Aortic smooth muscle cell (primary cell): ENCODE measurements at places on chromosomes 4 and X. TPM values are rescaled to one million over a fixed set of nuclear protein-coding genes. Genes with fewer than 3 reads are reported as not detected.

Gene ABCG2
- 1.7 and 1.8 TPM in 2 replicates for total RNA-seq

Gene UGT2B17
- not detected in 2 replicates for total RNA-seq

Gene GATA1
- not detected in 2 replicates for total RNA-seq

Gene MAP9
- 22.1 and 22.3 TPM in 2 replicates for total RNA-seq

Gene GABRQ
- not detected in 2 replicates for total RNA-seq

Gene AFP
- 0.19 and 0.26 TPM in 2 replicates for total RNA-seq

Gene OPN1LW
- not detected in 2 replicates for total RNA-seq

Gene ADRA2C
- total RNA-seq: 0.06 and 0.66 TPM in 2 replicates

Gene CACNA1F
- not detected in 2 replicates for total RNA-seq

Gene PCSK1N
- not detected in 2 replicates for total RNA-seq

Gene NPNT
- 0.06 TPM in 1 of 2 replicates, not detected in the other for total RNA-seq

Gene SULT1B1
- 3.0 and 4.6 TPM in 2 replicates for total RNA-seq

Gene SEPSECS
- total RNA-seq: 6.7 and 7.0 TPM in 2 replicates

Gene FAM9C
- total RNA-seq: not detected in 2 replicates

Gene INPP4B
- 47.8 and 51.9 TPM in 2 replicates for total RNA-seq

Gene STK32B
- 4.1 and 4.6 TPM in 2 replicates for total RNA-seq

Gene DKK2
- 0.66 and 4.3 TPM in 2 replicates for total RNA-seq

Gene MAGEA2B
- not detected in 2 replicates for total RNA-seq

Gene TMEM129
- total RNA-seq: 39.5 and 47.0 TPM in 2 replicates

Gene MSX1
- 5.5 and 9.4 TPM in 2 replicates for total RNA-seq

Gene TMPRSS11D
- total RNA-seq: not detected in 2 replicates

Gene DSPP
- not detected in 2 replicates for total RNA-seq

Gene GPRASP2
- total RNA-seq: 16.2 and 17.8 TPM in 2 replicates

Gene FAM193A
- 7.4 and 11.1 TPM in 2 replicates for total RNA-seq

Gene PDCL2
- not detected in 2 replicates for total RNA-seq

Gene LPAR4
- 0.53 and 0.75 TPM in 2 replicates for total RNA-seq

Gene FMR1NB
- not detected in 2 replicates for total RNA-seq

Gene RTL3
- total RNA-seq: not detected in 2 replicates

Gene TSPAN6
- total RNA-seq: 16.8 and 17.3 TPM in 2 replicates

Gene MAGEA9B
- 0.06 TPM in 1 of 2 replicates, not detected in the other for total RNA-seq

Gene UGT2B10
- not detected in 2 replicates for total RNA-seq

Gene DCTD
- total RNA-seq: 97.4 and 100 TPM in 2 replicates

Gene AREG
- not detected in 2 replicates for total RNA-seq

Gene RAI2
- 1.6 and 3.0 TPM in 2 replicates for total RNA-seq

Gene SOX3
- not detected in 2 replicates for total RNA-seq

Gene ADGRL3
- 0.06 and 3.0 TPM in 2 replicates for total RNA-seq

Gene IL21
- total RNA-seq: not detected in 2 replicates

Gene SYTL5
- 0.19 and 0.40 TPM in 2 replicates for total RNA-seq

Gene SLC38A5
- total RNA-seq: 14.2 and 21.1 TPM in 2 replicates

Gene TMEM47
- 115 and 148 TPM in 2 replicates for total RNA-seq

Gene H2BW1
- total RNA-seq: not detected in 2 replicates

Gene DNAAF6
- not detected in 2 replicates for total RNA-seq

Gene OPRPN
- not detected in 2 replicates for total RNA-seq

Gene HMGB3
- 11.6 and 16.0 TPM in 2 replicates for total RNA-seq

Gene SUPT20HL1
- under 0.01 and 0.06 TPM in 2 replicates for total RNA-seq

Gene DDIT4L
- 0.92 and 5.2 TPM in 2 replicates for total RNA-seq

Gene MGARP
- 14.5 and 52.5 TPM in 2 replicates for total RNA-seq

Gene PPEF1
- total RNA-seq: under 0.01 TPM in 1 of 2 replicates, not detected in the other

Gene TRIM75
- total RNA-seq: not detected in 2 replicates

Gene ZNF711
- total RNA-seq: 0.13 and 0.19 TPM in 2 replicates
